ENCODE measurements at places on chromosomes 13 and 19. TPM values are rescaled to one million over a fixed set of nuclear protein-coding genes. Genes with fewer than 3 reads are reported as not detected.
A peak's percentile ranks its signal among the peaks of the same experiment; 100 is the strongest.

- no peak overlapping the region for H3K4me3 ChIP-seq
- H3K27me3 ChIP-seq = no peaks in the 10 kb centered on the region
- H3K27ac ChIP-seq = no peak overlapping the region
- H3K4me1 ChIP-seq = no peaks in the 10 kb centered on the region
- DNase-seq = no peak
Observed at GRCh38 chr19:41009700-41010235, 18.7 kb downstream of the CYP2B6 start.

GRCh38 chr19:37413313-37414084 lies 42.6 kb downstream of the ZNF527 start:
- H3K27ac ChIP-seq = no peak overlapping the region
- no peaks in the 10 kb centered on the region for H3K4me1 ChIP-seq
- peaks cover 24% of the 10 kb centered on the region for H3K36me3 ChIP-seq
- H3K4me3 ChIP-seq = no peak overlapping the region
- no peaks in the 10 kb centered on the region for H3K27me3 ChIP-seq
- DNase-seq = no peak

Gene ZNF439
- 9.0 TPM for total RNA-seq

Gene LCP1
- total RNA-seq = 72.3 TPM

DNA sequence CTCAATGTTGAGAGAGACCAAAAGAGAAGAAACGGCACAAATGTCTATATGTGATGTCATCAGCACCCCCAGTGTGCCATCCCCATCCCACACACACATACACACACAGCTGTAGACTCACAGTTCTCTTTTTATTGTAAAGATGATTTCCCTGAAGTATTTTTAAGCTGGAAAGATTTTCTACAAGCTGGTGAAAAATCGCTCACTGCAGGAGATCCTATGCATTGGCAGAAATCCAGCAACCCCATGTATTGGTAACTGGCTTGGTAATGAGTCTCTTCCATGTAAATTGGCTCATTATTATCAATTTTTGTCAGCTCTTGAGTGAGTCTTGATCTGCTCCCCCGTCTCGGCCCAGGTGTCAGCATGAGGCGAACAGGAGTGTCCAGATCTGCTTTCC lies 107.1 kb upstream of the UQCRFS1 start:
- no peaks in the 10 kb centered on the region for H3K27me3 ChIP-seq
- no peaks in the 10 kb centered on the region for H3K4me1 ChIP-seq

Gene GNA15
- total RNA-seq = 19.0 TPM

Gene MVB12A
- total RNA-seq = 52.7 TPM

DNA sequence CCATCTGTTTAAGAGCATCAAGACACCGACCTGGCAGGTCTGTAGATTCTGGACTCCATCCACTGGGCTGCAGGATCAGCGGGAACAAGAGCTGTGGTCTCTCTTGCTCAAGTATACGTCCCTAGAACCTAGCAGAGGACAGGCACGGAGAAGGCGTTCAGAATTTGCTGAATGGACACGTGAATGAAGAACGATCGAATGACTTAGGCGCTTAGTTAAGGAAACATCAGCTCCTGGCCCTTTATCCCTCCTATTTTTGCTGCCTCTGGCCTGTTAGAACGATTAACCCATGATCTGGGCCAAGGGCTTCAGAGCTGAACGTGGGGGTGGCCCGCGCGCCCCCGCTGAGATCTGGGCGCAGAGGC lies 953 bp downstream of the DZIP1 start:
- peaks cover 27% of the 10 kb centered on the region for H3K27me3 ChIP-seq
- no peaks in the 10 kb centered on the region for H3K36me3 ChIP-seq
- H3K4me3 ChIP-seq = peak overlapping the region; percentile 56

GRCh38 chr13:63463782-63464610 lies 2048.3 kb upstream of the PCDH20 start:
- H3K36me3 ChIP-seq = no peaks in the 10 kb centered on the region
- no peak for DNase-seq
- no peaks in the 10 kb centered on the region for H3K27me3 ChIP-seq
- no peak overlapping the region for H3K4me3 ChIP-seq
